ENCODE measurements at places on chromosomes 6 and 20.

DNA sequence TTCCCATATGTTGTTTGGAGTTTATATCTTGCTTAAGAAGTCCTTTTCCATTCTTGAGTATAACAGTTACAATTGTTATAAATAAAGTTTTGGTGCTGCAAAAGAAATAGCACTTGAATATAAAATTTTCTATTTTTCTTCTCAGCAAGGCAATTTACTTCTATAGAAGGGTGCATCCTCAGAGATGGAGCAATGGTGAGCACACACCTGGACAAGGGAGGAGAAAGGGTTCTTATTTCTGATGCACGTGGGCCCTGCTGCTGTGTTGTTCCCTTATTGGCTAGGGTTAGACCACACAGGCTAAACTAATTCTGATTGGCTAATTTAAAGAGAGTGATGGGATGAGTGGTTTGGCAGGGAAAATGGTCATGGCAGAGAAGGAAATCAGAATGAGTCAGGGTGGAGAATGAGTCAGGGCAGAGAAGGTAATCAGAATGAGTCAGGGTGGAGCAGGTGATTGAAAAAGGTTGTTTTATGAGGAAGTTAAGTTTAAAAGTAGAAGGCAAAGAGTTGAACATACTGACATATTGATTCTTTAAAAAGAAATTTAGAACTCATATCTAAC, 38.0 kb downstream of the CST8 start:
- DNase-seq = no peak

DNA sequence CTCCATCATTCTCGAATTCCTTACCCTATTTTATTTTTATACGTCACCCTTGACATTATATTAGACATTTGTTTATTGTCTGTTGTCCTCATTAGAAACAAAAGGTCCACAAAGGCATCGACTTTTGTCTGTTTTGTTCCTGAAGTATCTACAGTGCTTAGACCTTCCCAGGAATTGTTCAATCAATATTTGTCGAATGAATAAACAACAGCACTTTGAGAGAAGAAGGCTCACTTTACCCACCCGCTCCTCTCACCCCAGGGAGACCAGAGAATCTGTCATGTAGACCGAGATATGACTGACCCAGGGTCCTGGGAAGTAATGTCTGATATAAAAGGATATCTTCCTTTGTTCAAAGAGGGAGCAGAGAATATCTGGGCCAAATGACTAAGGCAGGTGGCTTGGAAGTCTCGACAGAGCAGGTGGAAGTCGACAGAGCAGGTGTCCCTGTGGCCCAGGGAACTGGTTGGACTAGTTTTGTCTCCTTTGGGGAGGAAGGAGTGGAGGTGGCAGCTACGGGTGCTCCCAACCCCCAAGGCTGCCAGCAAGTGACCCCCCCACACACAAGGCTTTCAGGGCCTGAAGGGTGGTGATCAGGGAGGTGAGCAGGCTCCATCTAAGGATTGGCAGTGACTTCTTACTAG, 14.8 kb upstream of the CHMP4B start:
- DNase-seq = no peak

DNA sequence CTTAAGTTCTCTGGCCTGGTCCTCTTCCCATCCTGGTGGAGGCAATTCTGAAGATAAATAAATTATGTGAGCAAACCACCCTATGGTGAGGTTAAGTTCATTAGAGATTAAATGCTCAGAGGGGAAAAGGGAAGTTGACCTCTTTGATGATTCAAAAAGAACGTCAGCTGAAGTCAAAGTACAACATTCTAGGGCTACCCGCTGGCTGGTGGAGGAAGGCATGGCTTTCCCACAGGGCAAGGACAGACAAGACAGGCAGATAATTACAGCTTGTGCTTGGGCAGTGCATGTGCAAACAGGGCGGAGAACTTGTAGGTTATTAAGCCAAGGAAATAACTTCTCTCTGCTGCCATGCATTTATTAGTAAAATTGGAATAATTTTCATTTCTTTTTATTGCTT, 91.0 kb upstream of the SLC24A3 start:
- DNase-seq = no peak

- DNase-seq = no peak
Measured at GRCh38 chr6:143062551-143062950, 1.9 kb downstream of the AIG1 start.

DNA sequence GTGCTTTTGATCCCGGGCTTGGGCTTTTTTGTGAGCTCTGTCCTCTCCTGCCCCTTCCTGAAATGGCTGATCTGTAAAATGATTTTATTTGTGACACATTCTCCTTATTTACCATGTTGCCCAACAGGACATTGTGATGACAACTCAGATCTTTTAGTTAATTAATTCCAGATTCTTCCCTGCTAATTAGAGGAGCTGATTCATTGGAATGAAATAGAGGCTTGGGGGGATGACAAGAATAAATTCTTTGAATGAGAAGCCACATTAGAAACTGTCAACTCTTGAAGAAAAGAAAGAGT, 26.1 kb upstream of the GABRR1 start:
- DNase-seq = no peak

DNA sequence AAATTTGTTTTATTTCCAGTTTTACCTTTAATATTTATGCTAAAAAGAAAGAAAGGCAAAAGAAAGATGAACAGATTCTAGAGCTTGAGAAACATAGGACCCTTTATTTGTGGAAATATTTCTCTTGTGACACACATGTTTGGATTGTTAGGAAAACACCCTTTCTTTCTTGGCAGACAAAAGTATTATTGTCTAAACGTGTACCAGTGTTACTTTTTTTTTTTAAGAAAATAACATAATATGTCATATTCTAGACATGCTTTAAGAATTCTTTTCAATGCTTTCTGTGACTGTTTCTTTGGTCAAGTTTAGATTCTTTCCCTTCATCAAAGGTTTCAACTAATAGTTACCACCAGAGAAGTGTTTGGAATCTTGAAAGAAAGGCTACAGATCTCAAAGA, 183.4 kb upstream of the CNR1 start:
- DNase-seq = no peak

DNA sequence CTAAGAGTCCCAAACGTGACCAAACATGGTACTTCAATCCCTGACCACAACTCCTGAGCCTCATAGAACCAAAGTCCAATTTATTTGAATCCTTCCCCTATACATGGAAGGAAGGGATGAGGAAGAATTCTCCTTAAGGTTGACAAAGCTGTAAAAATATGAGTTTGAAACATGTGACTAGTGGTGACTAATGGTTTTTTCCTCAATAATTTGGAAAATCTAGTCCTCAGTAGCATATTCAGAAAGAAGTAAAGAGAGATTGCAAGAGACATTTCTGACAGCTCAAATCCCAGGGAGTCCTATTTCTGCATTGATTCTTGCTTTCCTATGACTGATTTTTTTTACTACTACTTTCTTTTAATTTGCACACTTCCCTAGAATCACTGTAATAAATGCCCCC, 443.7 kb downstream of the FRK start:
- no peak for DNase-seq

DNA sequence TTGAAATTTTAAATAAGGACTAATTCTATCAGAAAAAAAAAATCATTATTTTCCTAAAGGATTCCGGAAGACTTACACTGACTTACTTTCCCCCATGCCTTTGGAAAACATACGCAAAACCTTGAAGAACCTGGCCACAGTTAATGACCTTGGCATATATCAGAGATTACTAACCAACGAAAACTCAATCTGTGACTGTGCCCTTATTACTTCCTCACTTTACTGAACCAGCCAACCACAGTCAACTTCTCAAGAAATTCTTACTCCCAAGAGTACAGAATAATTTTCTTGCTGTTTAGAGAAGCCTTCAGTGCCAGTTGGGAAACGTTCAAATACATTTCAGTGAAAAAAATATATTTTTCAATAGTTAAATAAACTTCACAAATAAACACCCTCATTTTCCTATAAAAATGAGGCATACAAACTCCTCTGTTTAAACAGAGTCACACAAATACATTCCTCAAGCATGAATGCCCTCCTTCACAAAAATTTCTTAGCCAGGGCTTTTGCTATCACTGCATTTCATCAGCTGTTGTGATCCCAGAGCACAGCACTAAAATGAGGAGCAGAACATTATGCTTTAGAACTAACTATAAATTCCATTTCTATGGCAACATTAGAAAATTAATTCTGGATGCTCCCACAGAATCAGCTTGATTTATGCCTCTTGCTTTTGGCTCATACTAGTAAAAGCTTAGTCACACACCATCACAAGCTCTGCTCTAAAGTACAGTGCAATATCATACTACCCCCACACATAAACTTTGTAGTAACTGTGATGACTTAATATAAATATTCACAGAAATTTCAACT, 117.6 kb downstream of the DST start:
- no peak for DNase-seq

DNA sequence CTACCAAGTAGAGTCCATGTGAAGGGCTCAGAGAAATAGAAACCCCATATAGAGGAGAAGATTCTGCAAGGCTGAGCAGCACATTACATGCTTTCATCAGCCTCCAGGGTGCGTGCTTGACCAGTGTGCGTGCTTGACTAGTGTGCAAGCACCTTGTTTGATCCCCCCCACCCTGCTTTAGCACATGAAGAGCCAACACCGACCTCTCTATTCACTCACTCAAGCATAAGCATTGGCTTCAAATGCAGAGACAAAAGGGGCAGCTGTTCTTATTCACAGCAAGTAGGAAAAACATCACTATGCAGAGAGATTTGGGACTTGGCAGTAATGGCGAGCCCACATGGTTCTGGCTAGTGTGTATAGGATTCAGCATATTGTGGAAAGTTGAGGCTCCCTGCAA, 278.7 kb upstream of the RNF217 start:
- no peak for DNase-seq

GRCh38 chr20:50403565-50404418, 106.4 kb upstream of the PTPN1 start:
- DNase-seq = no peak

DNA sequence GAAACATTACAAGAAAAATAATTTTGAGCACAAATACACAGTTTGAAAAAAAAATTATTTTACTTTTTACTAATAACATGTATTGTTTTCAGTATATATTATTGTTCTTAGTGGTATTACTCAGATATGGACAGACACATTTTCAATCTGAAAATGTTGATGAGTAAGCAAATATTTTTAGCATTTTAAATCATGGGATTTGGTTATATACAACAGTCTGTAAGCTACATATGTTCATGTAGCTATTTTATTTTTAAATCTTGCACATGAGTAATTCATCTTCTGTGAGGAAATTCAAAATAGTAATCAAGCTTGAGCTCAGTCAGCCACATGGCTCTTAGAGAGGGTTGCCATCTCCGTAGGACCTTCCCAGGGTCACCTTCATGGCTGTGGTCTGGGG, 471.9 kb downstream of the QKI start:
- no peak for DNase-seq

All from stimulated activated CD8-positive, alpha-beta memory T cell treated with anti-CD3 and anti-CD28 coated beads, Interleukin-7, amount 100 ng/mL, for 4 hours (primary cell).